Right forelimb (tissue), 1 donor: ENCODE measurements at places on chromosomes 12 and 14.
A peak's percentile ranks its signal among the peaks of the same experiment; 100 is the strongest.

DNA sequence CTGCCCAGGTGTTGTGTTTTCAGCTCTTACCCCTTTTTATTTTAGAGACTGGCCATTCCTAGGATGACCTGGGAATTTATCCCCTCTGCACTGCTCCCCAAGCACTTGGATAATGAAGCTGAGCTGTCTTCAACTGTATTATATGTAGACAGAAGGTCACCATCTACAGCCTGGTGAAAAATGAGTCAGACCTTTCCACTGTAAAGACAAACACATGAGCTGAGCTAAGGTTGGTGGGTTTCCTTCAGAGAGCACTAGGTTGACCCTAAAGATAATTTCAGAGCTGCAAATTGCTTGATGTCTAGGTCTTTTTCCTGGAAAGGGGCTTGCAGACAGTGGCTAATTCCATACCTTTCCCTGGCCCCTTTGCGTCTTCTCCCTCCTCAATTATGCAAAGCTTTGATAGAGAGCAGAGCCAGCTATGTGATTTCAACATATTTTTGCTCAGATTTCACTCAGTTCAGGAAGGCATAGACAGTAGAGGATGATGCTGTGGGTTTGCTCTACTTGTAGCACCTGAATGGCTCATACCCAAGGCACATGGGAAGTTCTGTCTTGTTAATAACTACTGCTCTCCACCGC, 9.2 kb upstream of the IKZF4 start:
- no peak for DNase-seq

GRCh38 chr14:34741840-34742239, 27.4 kb upstream of the CFL2 start:
- DNase-seq: no peak

DNA sequence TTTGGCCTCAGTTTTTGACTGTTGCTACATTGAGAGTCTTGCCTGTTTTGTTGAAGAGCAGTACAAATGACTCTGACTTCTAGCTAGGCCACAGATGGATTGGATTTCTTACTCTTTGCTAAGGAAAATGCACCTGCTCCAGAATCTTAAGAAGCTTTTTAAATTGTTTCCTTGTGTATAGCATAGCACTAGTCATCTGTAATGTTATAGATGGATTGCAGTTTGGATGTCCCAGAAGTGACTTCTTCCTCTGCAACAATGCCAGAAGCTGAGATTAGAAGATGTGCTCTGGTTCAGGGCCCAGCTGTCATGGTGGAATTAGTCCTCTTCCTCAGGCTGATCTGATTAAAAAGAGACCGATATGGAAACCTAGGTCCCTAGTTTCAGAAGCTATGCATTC, 67.9 kb downstream of the DAAM1 start:
- no peak for DNase-seq

- peak; percentile 50 for DNase-seq
These were observed 3.1 kb downstream of the SINHCAF start for GRCh38 chr12:31322801-31323207.

DNA sequence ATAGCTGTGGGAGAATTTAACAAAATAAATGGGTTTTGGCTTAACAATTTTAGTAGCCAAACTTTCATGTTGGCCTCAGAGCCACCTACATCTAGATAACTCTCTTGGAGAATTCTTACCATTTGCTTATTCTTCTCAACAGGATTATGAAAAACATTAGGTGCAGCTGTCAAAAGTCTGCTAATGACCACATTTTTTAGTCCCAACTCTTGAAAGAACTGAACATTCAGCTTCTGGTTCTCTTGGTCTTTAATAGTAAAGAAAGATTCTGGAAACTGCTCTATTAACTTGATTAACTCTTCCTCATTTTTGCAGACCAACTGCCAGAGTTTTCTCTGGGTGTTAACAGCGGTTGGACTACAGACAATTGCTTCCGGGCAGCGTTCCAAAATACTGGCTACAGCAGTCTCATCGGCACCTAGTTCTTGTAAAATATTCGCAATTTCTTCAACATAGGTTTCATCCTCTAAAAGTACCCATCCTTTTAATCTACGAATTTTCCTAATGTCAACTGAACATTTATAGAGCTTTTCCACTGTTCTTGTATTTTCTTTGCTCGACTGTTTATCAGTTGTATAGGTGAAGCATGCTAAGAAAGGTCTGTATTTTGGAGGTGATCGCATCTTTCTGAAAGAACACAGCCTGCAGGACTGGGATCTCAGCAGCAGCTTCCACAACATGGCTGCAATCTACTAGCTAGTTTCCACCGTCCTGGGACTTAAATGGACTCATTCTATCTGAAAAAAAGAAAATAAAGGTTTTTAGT, 8.7 kb downstream of the MTERF2 start:
- DNase-seq: no peak

GRCh38 chr14:71398450-71398849, 491.2 kb downstream of the PCNX1 start:
- no peak for DNase-seq

DNA sequence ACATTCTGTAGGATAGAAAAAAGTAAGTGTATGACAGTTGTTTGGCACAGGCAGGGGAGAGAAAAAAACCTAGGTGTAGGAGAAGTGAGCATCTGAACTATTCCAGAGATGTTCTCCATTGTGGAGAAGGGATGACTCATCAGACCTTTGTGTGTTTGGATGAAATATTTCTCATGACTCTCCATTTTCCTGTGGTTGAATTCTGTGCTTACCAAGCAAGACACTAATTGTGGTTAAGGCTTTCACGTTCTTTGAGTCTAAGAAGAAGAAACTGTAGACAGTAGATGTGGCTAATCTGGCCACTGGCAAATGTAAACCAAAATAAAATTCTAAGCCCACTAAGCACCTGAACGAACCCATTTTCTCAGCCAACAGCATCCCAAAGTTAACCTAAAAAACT, 107.9 kb upstream of the GZMB start:
- DNase-seq: no peak

DNA sequence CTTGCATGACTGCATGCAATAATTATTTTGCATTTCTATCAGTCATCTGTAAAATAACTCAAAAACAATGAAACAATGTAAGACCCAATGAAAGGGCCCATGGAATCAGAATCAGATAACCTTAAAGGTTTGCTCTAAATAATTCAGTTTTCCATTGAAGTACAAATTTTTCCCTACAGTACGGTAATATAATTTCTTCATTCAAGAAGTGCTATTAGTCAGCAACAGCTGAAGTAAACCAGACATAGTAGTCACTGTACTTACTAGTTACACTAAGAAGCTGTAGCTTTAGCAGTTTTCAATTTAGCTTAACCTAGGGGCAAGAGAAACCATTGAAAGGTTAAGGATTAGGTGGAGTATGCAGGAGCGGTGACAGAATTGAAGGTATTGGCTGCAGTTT, 43.5 kb downstream of the BCAT1 start:
- no peak for DNase-seq

DNA sequence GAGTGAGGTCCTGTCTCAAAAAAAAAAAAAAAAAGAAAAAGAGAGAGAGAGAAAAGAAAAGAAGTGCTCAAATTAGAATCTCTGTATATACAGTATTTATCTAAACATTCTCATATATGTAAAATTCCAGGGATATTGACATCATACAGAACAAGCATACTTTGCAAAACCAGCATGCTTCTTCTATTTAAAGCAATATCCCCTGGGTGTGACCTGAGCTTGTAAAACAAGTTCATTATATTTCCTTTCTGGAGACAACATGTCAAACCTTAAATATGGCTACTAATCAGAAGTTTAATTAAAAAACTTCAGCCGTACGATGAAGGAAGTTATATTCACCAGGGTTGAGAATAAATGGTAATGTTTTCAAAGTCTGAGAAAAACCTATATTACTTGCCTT, 175.8 kb upstream of the HMGA2 start:
- DNase-seq: no peak

DNA sequence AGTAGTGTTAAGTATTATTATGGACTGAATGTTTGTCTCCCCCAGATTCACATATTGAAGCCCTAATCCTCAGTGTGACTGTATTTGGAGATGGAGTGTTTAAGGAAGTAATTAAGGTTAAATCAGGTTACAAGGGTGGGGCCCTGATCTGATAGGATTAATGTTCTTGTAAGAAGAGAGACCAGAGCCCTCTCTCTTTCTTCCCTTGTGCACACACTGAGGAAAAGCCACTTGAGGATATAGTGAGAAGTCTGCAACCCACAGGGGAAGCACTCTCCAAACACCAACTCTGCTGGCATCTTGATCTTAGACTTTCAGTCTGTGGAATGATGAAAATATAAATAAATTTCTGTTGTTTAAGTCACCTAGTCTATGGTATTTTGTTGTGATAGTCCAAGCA, 2.2 kb upstream of the KLRG1 start:
- no peak for DNase-seq
